Right renal cortex interstitium (tissue), 3 donors: ENCODE measurements at places on chromosomes 7 and 10. TPM values are rescaled to one million over a fixed set of nuclear protein-coding genes. Genes with fewer than 3 reads are reported as not detected.

- DNase-seq, result no peak
Observed at GRCh38 chr10:117483056-117483590, 59.4 kb upstream of the EMX2 start.

- DNase-seq, result no peak
Observed at GRCh38 chr10:14356921-14357320, 26.2 kb upstream of the FRMD4A start.

DNA sequence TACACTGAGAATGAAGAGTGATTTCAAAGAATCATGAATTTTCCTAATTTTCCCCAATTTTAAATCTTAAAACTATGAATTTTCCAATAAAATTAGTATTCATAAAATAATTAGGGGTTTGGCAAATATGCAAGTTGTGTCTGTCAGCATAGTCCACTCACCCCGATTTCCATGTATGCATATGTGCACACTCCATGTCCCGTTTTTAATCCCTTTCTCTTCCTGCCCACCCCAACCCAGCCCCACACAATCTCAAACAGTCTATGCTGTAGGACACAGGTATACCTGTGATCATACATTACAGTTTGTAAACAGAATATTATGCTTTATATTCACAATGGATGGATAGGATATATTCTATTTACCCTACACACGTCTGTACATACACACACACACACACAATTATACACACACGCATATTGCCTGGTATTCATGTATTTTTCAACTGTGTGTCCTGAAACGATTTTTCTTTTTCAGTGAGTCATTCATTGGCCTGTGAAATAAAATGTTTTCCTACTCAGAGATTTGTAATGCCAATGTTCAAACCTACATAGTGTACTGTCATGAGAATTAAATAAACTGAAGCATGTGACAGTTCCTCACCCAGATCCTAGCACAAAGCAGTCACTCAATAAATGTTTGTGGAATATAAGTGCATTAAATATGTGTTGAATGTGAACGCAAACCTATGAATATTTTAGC lies 144.3 kb downstream of the PDE1C start:
- DNase-seq, result no peak

IQUB gene
- polyA plus RNA-seq, result 6.7 TPM

- no peak for DNase-seq
Observed at GRCh38 chr10:101506829-101507661, 81.0 kb downstream of the POLL start.

MRLN gene
- 0.94 TPM for polyA plus RNA-seq

ATOH7 gene
- polyA plus RNA-seq, result 0.95 TPM

GRCh38 chr10:127743205-127743604 lies 6.2 kb downstream of the FOXI2 start:
- no peak for DNase-seq

GRCh38 chr10:35898716-35899440 lies 256.8 kb upstream of the FZD8 start:
- DNase-seq, result no peak

SPDYE8 gene
- 0.21 TPM for polyA plus RNA-seq

- DNase-seq, result no peak
Observed at GRCh38 chr7:106313966-106314365, 29.2 kb upstream of the NAMPT start.

LRRC18 gene
- polyA plus RNA-seq, result 0.17 TPM

MNX1 gene
- not detected for polyA plus RNA-seq

GRCh38 chr7:151453326-151453791 lies 13.4 kb upstream of the CRYGN start:
- DNase-seq, result no peak

DNA sequence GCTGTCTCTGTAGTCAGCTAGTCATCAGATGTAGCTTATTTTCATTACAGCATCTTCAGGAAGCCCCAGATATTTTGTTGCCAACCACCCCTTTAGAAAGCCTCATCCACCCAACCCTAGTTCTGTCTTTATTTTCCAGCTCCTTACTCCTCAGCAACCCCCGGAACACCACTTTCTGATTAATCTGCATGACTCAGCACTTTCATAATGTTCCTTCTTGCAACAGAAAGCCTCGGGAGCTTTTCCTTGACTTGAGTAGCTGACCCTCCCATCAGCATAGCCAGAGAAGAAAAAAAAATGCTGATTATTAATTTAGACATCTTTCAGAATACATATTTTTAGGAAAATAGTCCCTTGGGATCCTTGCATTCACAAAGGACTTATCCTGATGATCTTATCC lies 244.0 kb upstream of the CXCL12 start:
- DNase-seq, result no peak

- no peak for DNase-seq
Observed at GRCh38 chr7:32618987-32619386, 123.7 kb downstream of the AVL9 start.

GRCh38 chr10:98378722-98379121 lies 36.3 kb downstream of the PYROXD2 start:
- DNase-seq, result no peak

AGMO gene
- polyA plus RNA-seq, result 0.98 TPM

GRCh38 chr7:2196381-2197378 lies 36.1 kb downstream of the MAD1L1 start:
- no peak for DNase-seq

DNA sequence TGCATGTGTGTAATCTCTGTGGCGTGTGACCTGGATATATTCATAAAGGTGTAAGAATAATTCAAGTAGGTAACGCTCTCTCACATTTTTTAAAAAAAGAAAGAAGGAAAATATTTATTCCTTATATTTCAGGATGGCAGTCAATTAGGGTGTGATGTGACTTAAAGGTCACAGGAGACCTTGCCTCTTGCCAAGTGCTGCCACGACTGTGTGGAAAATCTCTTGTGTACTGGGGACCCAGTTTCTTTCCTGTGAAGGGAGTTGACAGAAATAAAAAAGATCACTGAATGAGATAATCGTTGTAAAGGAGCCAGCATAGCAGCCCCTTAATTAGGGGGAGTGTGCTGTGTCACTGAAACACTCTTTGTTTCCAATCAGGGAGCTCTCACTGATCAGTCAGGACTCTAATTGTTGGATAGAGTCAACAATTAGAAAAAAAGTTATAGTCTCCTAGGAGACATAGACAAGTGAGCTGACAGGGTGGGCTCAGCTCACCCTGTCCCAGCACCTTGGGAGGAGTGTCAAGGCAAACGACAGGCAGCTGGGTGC lies 31.1 kb downstream of the PTPRE start:
- no peak for DNase-seq

COL28A1 gene
- 12.3 TPM for polyA plus RNA-seq

PIK3CG gene
- polyA plus RNA-seq, result 2.8 TPM

ADRB1 gene
- polyA plus RNA-seq, result 0.06 TPM

DNA sequence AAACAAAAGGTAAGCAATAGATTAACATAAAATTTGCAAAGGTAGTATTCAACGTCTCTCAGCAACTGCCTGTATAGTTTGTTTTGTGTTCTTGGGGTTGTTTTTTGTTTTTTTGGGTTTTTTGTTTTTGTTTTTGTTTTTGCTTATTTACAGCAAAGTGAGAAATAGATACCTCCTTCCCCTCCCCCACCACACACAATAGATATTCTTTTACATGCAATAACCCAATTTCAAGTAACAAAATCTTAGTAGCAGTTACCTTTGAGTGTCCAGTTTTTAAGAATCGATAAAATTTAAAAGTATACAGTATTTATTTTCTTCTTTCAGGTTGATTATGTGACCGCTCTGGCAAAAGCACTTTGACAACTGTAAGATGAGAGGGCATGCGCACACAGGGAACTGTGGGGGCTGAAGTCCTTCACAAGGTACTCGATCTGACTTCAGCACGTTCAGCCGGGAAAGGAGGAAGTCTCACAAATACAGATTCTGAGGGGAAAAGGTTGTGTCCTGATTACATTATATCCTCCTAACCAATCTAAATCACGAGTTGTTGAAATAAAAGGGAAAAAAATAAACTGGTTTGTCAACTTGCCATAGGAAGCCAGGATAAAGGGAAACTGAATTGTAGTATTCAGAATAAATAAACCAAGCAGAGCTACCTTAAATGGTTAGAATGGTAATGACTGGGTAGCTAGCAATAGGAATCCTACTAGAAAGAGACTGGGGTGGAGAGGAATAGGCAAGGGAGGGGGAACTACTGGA lies 47.8 kb downstream of the CPEB3 start:
- DNase-seq, result peak; percentile 60

DNA sequence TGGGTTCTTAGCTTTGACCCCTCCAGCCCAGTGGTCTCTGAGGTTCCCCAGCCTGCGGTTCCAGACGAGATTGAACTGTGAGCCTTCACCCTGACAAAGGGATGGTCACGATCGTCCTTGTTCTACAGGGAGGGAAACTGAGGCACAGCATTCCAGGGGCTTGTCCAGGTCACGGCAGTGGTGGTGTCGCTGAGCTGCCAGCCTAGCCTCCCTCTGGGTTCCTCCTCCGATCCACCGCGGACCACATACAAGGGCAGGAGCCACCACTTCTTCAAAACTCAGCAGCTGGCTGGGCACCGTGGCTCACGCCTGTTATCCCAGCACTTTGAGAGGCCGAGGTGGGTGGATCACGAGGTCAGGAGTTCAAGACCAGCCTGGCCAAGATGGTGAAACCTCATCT lies 35.8 kb downstream of the ELFN1 start:
- no peak for DNase-seq

AGAP9 gene
- polyA plus RNA-seq, result 9.7 TPM

- DNase-seq, result no peak
Observed at GRCh38 chr10:21499701-21500577, 25.5 kb downstream of the SKIDA1 start.

GRCh38 chr10:73900064-73900463 lies 10.9 kb upstream of the PLAU start:
- no peak for DNase-seq

AOAH gene
- 2.7 TPM for polyA plus RNA-seq

CUZD1 gene
- 1.4 TPM for polyA plus RNA-seq

- no peak for DNase-seq
Observed at GRCh38 chr7:610531-611280, 91.1 kb upstream of the PDGFA start.

VWDE gene
- 5.1 TPM for polyA plus RNA-seq

ZNF33B gene
- 49.6 TPM for polyA plus RNA-seq

- DNase-seq, result no peak
Observed at GRCh38 chr10:110035070-110035921, 27.5 kb downstream of the ADD3 start.

GRCh38 chr7:28083164-28083997 lies 97.2 kb downstream of the JAZF1 start:
- no peak for DNase-seq

DNA sequence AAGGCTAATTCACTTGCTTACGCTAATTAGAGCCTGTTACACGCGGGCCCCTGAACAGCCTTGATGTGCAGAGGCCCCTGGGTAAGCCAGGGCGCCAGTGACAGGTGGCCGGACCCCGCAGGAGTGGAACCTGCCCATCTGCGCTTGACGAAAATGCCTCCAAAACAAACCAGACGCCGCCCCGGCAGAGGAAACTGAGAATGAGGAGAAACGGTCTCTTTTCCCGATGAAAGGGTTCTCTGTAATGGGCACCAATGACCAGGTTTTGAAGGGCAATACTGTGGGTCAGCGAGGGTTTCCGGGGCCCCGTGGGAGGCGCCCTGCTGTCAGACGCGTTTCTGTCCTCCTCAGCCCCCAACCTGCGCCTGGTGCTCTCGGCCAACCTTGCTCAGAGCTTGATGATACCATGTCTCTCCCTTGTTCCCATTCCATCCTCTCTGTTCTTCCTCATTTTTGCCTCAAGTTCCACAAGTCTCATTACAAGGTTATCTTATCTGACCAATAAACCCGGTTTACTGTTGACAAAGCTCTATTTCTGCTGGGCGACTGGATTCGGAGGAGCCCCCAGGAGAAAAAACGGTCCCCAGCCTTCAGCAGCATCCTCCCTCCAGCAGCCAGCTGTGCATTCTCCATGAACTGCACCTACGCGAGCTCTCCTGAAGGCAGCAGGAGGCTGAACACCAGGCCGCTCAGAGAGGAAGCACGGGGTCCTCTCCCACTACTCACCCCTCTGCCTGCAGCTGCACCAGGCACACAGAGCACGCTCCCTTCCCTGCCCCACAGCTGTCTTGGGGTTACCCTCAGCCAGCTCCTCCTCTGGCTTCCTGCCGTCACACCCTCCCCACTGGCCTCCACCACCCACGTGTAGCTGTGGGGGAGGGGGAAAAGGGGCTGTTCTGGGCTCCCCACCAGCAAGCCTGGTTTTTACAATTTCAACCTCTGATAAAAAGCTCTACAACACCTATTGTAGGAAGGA lies 202.0 kb downstream of the MAD1L1 start:
- DNase-seq, result no peak

TMEM184A gene
- polyA plus RNA-seq, result 3.6 TPM

SRRT gene
- polyA plus RNA-seq, result 156 TPM

- no peak for DNase-seq
Observed at GRCh38 chr10:96719850-96720421, 378 bp downstream of the PIK3AP1 start.
